ENCODE measurements at places on chromosomes 11 and 22. TPM values are rescaled to one million over a fixed set of nuclear protein-coding genes. Genes with fewer than 3 reads are reported as not detected.
A peak's percentile ranks its signal among the peaks of the same experiment; 100 is the strongest.

Gene HTR3A
- not detected for total RNA-seq

DNA sequence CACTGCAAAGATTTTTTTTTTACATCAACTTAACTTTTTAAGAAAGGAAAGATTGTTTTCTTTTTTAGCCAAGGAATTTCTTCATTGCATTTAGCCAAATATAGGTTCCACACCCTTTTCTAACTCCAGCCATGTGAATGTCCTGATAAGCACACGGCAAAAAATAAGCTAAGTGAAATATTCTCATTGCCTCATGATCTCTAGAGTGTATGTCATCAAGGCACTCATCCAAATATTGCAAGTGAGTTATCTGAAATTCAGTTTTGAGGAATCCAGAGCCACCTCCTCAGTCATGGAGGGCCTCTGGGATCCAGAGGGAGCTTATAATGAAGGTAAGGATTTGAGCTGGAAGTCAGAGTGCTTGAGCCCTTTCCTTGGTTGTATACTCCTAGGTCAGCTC is 80.0 kb downstream of the BLID start:
- DNase-seq = no peak

DNA sequence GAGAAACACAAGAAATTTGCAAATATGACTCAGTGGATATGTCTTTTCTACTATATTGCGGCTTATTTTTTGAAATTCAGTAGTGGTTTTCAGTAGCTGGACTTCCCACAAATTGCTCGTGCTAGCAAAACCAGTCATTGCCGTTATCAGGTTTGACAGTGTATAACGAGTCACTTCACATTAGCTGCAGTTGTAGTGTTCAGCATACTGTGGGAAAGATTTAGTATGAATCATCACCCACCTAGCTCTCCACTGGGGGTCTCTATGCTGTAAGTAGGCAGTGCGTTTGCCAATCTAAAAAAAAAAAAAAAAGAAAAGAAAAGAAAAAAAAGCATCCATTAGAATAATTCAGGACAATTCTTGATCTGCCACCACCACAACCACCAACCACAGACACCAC is 1318.9 kb downstream of the LRRC4C start:
- no peak for DNase-seq

DNA sequence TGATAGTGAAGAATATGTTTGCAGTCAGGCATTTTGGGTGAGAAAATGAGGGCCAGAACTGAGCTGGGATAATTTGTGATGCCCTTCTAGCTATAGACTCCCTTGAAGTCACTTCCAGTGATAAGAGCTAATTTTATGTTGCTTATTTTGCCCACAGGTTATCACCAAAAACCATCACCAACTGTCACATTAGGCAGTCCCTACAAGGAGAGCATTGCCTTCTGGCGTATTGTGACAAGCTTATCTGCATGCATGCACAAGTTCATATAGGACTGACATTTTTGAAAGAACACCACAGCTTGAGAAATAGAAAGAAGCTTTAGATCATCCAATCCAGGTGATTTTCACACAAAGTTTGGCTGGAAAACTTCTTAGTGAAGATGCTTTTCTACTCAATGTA is 735.3 kb upstream of the RAG2 start:
- DNase-seq = no peak

DNA sequence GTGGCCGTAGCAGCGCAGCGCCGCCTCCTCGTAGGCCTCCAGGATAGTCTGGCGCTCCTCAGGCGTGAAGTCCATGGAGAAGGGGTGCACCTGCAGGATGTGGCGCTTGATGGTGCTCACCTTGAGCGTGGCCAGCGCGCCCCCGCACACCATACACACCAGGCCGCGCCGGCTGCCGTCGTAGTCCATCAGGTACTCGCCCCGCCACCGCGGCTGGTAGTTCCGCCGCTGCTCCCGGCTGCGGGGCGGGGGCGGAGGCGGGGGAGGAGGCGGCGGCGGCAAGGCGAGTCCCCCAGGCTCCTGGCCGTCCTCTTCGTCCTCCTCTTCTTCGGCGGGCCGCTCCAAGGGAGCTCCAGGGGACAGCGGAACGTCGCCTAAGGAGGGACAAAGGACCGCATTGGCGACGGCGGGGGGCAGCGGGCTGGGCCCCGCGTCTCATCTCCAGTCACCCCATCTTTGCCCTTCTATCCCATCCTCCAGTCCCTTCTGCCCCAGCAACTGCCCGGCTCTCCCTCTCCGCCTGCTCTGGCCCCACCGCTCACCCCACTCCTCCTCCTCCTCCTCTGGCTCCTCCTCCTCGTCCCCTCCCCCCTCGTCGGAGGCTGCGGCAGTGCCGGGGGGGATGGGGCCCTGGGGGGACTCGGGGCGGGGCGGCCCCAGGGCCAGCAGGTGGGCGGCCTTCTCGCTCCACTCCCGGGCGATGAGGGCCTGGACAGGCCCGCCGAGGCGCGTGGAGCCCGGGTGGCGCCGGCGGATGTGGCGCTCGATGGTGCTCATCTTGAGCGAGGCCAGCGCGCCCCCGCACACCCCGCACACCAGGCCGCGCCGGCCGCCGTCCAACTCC is 4.9 kb downstream of the ZFTA start:
- no peak for DNase-seq

- DNase-seq = no peak
Observed at GRCh38 chr11:133173810-133174412, 358.4 kb downstream of the OPCML start.

Gene ROBO3
- 11.2 TPM for total RNA-seq

DNA sequence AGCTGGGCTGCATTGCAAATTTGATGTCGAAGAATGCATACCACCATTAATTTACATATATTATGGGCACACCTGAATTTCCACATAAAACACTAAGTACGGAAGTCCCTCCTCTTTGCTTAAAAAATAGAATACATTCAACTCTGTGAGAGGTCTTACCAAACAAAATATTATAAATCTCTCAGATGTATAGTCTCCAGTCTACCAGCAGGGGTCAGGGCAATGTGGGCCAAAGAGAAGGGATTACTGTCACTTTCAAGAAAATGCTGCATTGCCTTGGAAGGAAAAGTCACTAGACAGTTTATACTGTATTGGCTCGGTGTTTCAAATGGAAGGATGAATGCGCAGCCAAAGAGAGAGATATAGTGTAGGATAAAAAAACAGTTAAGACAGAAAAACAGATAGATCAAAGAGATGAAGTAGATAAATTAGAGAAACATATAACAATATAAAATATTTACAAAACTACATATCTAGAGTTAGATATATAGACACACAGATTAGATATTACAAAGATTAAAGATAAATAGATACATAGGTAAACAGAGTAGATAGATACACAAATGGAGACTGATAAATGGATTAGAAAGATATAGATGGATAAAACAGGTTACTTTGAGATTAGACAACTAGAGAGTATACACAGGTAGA is 20.9 kb downstream of the SERGEF start:
- DNase-seq = peak; percentile 34

GRCh38 chr22:30327864-30328345 is 1.2 kb upstream of the TBC1D10A start:
- DNase-seq = no peak

DNA sequence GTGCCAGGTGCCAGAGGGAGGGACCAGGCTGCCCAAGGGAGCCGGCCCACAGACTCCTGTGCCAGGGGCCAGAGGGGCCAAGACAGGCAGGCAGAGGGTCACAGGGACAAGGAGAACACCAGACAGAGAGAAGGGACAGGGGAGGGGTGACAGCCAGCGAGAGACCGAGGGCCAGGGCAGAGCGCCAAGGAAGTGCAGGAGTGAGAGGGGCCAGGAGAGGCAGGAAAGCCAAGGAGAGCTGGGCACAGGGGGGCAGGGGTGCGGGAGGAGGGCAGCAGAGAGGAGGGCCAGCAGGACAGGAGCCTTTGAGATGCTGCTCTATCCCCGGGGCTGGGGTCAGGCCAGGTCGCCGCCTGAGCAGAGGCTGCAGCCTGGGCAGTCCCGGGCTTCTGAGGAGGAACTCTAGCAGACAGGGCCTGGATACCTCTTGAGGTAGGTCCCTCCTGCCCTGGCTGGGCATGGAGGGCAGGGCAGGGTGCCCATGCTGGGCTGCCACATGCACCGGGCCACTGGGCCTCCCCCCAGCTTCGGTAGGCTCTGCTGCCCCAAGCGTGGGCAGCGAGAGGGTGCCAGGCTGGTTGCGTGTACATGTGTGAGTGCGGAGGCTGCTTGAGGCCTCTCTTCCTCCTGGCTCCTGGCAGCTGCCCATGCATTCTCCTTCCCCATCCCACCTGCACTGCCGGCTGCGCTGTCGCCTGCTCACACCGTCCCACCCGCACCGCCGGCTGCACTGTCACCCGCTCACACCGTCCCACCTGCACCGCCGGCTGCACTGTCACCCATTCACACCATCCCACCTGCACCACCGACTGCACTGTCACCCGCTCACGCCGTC is 12.2 kb downstream of the LSP1 start:
- no peak for DNase-seq

DNA sequence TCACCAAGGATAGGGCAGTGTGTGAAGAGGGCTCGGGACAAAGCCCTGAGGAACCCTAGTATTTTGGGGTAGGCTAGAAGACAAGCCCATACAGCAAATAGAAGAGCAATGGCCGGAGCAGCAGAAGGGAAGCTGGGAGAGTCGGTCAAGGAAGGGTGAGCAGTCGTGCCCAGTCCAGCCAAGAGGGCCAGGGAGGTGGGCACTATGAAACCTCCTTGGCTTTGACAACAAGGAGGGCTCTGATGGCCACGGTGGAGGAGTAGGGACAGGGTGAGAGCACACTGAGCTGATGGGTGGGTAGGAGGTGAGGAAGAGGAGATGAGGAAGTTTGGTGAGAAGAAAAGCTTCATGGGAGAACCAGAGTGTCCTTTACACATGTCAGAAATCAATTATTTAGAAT is 2.2 kb upstream of the YWHAH start:
- DNase-seq = no peak

DNA sequence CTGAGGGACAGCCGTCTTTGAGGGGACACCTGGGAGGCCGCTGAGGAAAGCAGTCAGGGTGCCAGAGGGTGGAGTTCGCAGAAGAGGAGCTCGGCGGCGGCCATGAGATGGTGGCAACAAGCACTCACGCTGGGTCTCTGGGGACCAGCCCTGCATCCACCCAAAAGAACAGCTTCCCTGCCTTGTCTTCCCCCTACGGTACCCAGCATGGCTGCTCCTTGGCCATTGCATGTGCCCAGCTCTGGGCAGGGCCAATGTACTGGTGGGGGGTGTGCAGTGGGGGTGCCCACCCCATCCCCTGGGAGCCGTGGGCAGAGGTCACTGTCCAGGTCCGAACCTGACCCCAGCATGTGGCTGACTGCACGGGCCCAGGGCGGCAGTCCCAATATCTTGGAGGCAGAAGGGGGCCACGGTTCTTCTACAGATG is 42.3 kb downstream of the OSBPL5 start:
- no peak for DNase-seq

Gene GAL
- 2.8 TPM for total RNA-seq

Gene DNAJB7
- not detected for total RNA-seq

GRCh38 chr11:129435499-129436245 is 60.0 kb downstream of the BARX2 start:
- no peak for DNase-seq

DNA sequence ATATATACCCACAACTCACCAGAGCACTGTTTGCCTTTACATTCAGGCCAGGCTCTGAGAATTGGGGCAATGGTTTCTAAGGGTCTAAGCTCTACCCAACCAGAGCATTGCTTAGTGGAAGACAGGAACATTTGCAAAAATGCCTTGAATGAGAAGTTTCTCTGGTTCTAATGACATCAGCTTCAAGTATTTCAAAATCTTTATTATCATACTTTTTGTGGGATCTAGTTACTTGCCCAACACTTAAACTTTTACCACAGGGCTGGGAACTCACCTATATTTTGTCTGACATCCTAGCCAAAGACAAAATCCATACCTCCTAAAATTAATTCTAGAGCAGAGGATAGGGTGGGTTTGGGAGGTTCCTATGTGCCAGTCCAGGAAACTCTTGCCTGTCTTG is 51.5 kb downstream of the INSC start:
- no peak for DNase-seq

DNA sequence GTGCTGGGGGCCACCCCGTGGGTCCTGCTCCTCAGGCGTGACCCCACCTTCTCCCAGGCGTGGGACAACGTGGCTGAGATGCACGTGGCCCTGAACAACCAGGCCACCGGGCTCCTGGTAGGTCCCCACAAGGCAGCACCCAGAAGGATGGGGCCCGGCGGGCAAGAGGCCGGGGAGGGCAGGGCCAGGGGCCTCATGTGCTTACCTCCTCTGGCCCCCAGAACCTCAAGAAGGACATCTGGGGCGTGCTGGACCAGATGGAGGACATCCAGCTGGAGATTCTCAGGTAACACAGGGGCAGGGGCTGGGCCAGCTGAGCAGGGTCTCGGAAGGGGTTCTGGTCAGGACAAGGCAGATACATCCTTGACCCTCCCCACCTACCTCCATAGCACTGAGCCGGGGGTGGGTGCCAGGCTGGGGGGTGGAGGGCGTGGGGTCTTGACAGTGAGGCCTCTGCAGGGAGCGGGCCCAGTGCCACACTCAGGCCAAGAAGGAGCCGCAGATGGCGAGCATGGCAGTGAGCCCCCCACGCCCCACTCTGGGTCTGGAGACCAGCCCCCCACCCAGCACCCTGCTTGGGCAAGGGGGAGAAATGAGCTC is 186.3 kb downstream of the IGLL1 start:
- no peak for DNase-seq

DNA sequence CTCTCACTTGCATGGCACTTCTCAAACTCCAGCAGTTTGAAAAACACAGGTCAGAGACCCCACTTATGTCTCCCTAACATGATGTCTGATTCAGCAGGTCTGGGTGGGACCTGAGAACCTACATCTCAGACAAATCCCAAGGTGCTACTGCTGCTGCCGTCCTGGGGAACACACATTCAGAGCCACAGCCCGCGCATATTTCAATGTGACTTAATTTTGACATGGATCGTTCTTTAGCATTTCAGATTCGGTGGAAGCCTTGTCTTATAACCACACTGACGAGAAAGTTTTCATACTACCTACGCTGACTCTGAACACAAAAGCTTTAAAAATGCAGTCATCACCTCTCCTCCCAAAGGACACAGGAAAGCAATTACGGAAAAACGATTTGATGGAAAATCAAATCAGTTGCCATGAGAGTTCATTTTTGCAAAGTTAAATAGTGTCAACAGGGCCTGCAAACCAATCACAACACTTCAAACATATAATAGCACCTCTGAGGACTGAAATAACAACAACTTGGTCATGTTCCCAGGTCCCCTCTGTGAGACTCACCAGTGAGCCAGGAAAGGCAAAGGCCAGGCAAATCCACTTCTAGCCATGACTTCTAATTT is 132.6 kb downstream of the SHANK2 start:
- no peak for DNase-seq

Gene KRTAP5-11
- not detected for total RNA-seq

Gene SHANK2
- 4.7 TPM for total RNA-seq

DNA sequence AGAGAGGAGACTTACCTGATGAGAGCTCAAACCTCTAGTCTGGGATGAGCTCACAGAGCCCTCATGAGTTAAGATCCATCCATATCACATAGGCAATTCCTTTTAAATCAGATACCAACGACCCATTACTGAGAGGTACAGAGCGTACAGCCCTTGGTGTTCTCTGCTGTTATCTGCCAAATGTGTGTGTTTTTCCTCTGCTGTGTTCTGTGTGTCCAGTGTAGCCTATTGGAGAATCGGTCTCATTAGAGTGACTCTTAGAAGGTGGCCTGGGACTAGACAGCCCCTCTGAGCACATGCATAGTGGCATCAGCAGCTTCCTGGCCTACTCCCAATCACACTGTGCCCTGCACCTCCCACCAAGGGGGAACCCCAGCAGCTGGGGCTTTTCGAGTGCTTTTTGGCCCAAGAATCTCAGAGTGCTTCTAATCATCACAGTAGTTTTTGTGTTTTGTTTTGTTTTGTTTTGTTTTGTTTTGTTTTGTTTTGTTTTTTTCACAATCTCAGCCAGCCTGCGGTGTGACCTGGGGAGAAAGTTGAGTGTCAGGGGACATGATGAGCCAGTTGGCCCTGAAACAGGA is 25.4 kb downstream of the TP53AIP1 start:
- DNase-seq = no peak

GRCh38 chr22:35541254-35541748 is 670 bp downstream of the RASD2 start:
- DNase-seq = no peak

Measured in glomerular endothelial cell (primary cell).